ENCODE measurements at places on chromosomes 3 and 15.

DNA sequence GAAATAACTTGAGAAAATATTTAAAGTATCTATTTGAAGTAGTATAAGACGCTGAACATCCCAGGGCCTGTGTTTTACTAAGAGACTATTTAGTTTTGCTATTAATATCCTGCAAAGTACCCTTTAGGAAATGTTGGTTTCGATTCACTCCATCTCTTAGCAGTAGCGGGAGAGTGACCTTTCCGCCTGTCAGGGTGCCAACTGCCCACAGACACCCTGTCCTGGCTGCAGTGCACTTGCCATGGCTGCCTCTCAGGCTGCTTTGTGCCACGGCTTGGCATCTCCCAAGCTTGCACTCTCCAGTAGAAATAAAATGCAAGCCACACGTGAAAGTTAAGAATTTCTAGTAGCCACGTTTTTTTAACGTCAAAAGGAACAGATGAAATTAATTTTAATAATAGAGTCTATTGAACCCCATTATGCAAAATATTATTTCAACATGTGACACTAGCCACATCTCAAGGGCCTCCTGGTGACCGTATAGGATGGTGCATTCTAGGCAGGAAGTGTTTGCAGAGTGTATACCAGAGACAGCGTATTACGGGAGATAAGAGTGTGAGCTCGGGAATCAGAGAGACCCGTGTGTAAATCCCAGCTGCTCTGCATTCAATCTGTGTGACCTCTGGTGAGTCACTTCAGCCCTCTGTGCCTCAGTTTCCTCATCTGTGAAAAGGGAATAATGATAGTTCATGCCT lies 19.8 kb downstream of the ADAMTS9 start:
- DNase-seq = no peak

GRCh38 chr3:17808994-17809393 lies 66.6 kb upstream of the TBC1D5 start:
- peak; percentile 77 for DNase-seq

GRCh38 chr3:143716731-143717130 lies 131.5 kb downstream of the SLC9A9 start:
- no peak for DNase-seq

DNA sequence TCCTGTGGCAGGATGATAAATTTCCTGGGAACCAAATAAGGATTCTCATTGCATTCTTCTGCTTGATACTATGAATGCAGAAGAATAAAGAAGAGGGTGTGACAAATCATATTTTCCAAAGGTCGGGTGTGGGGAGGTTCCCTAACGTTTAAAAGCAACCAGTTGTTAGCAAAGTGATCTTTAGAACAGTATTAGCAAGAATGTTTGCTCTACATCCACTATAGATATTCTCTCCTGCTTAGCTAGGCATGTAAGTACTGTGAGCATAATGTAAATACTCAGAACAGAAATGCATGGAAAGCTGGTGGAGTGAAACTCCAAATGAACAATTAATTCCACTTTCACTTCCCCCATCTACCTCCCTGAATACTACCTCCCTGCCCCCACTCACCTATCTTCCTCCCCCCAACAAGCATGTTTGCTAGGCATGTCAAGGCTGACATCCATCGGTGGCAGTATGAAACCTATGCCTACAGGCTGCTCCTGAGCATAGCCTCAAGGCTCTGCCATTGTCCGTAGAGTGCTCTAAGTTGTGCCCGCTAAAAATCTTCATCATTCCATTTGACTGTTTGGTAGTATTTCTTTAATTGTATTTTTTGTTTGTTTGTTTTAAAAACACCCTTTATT lies 329.7 kb downstream of the TIGIT start:
- peak; percentile 6 for DNase-seq

DNA sequence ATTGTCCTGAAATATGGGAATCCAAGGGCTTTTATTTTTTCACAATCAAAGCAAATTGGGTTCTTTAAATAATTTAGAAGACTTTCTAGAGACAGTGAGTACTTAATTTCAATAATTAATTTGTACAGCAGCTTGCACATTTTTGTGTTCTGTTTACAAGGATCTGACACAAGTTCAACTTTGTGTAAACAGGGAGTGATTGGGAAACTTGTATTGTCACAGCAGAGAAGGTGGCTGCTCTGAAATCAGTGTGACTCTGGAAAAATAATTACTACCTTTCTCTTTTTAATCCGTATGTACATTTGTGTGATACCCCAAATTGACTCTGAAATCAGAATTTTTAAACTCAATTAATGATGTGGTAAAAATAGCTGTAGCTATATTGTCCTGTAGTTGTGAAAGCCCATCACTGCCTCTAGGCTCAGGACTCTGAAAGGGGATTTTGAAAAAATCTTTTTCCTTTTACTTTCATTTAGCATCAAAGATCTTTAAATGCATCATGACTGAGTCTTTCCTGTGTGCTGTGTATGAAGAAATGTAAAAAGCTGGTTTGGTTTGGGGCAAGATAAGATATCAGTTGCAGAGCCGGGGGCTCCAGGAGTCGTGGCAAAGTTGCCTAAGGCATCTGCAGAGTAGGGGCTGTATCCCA lies 45.1 kb downstream of the MFSD1 start:
- DNase-seq = no peak

- peak; percentile 64 for DNase-seq
Observed at GRCh38 chr3:127970966-127971592, 56.0 kb downstream of the KBTBD12 start.

GRCh38 chr15:36887214-36887961 lies 213.0 kb downstream of the MEIS2 start:
- no peak for DNase-seq

GRCh38 chr15:55257012-55257670 lies 32.5 kb downstream of the RAB27A start:
- no peak for DNase-seq

- peak; percentile 75 for DNase-seq
Observed at GRCh38 chr3:100106531-100107141, 7.7 kb downstream of the FILIP1L start.

- DNase-seq = peak; percentile 90
Observed at GRCh38 chr3:11582191-11582968, 61.3 kb downstream of the VGLL4 start.

DNA sequence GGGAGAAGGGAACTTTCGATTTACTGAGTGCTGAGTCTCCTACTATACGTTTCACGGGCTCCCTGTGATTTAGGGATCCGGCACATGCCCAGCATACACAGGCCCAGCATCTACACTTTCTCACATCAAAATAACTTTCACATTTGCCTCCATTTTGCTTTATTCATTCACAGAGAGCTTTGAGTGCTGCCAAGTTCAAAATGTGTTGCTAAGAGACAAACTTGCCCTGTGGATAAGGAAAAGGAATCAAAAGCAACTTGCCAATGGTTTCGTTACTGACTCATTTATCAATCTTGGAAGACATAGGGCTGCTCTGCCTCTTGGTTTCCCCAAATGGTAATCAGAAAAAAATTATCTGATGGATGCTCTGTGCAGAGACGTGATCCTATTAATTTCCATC lies 86.3 kb upstream of the LRRN1 start:
- DNase-seq = no peak

GRCh38 chr3:30604093-30604492 lies 2.3 kb upstream of the TGFBR2 start:
- DNase-seq = no peak

GRCh38 chr15:44782516-44782915 lies 46.2 kb downstream of the TRIM69 start:
- DNase-seq = peak; percentile 8

DNA sequence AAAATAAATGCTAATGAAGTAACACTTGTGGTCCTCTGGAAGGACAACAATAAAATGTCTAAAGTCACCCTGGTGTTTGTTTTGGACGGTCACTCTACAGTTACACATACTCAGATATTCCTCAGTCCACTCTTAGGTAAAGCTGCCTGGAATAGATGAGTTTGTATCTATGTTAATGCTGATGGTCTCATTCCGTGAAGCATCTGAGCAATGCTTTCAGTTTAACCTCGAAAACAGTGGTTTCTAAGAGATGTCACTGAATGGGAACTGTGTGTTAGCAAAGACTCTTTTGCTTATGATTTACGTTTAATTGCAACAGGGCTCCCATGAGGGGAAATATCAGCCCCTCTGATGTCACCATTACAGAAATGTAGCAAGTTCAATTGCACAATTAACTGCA lies 49.1 kb downstream of the FBN1 start:
- no peak for DNase-seq

- DNase-seq = no peak
Observed at GRCh38 chr15:87761736-87762509, 494.6 kb downstream of the NTRK3 start.

- no peak for DNase-seq
Observed at GRCh38 chr3:16534640-16535262, 21.3 kb upstream of the RFTN1 start.

DNA sequence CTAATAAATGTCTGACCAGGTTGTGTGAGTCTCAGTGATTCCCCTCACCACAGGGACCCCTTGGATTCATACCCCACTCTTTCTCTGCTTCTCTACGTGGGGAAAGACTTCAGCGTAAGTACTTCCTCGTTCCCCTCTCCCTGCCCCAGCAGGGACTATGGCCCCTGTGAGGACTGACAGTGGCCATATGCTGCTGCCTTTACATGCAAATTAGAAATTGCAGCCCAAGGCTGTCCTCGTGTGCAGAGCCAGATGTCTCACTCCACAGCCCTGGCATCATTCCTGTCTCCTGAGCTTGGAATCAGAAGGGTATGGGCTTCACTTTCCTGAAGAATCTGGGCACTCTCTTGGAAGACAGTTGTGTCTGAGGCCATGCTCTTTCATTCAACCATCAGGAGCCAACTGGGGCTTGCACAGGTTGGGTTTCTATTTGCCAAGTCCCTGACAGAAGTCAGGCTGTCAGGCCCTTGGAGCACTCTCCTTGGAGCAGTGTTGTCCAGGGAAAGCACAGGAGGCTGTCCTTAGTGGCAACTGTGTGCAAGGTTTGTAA lies 30.5 kb upstream of the IQCF2 start:
- DNase-seq = no peak

GRCh38 chr3:48068886-48069285 lies 52.7 kb upstream of the MAP4 start:
- DNase-seq = no peak

GRCh38 chr3:5504135-5504534 lies 316.6 kb downstream of the EDEM1 start:
- no peak for DNase-seq

DNA sequence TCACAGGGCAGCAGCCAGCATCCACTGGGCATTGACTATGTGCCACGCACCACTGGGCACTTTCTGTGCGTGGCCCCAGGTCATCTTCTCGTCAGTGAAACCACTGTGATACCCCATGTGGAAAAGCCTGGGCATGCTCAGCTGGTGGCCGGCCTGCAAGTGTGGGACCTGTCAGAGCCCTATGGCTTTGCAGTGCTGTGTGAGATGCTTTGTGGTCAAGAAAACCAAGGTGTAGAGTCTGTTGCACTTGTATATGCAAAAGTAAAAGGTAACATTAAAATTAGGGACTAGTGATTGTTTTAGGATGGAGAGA lies 69.5 kb downstream of the PGPEP1L start:
- no peak for DNase-seq

DNA sequence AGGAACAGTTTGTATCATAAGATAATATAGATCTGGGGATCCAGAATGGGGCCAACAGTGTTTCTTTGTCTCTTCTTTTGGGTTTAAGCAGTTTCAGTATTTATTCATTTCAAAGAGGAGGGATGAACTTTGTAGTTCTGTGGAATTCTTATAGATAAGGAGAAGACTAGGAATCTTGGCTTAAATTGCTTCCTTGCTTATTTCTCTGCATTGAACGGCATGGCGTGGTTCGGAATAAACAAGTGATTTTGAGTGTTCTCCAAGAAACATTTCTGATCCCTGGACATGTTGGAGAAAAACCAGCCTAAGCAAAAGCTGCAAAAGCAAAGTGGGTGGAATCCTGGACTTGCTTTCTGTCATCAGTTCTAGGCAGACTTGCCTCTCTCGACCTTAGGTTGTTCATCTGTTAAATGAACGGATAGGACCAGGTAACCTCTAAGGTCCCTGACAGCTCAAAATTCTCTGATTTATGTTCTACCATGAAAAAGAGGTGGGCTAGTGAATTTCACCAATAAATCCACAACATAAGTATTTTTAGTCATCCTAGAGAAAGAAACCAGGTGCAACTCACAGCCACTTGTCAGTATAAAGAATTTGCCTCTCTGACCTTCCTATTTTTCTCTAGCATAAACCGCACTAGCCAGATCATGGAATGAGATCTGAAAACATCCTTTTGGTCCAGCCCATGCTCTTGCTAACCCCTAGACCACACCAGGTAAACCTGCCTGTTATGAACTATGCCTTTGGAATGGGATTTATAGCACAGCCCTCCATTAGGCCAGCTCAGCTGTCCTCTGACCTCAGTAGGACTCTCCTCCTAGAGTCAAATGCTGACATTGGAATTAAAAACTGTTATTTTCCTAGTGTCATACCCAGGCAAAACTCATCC lies 78.8 kb downstream of the CLDN11 start:
- DNase-seq = no peak

GRCh38 chr3:41488501-41488900 lies 289.2 kb downstream of the CTNNB1 start:
- no peak for DNase-seq

GRCh38 chr15:72887376-72887775 lies 103.8 kb upstream of the ADPGK start:
- DNase-seq = no peak

DNA sequence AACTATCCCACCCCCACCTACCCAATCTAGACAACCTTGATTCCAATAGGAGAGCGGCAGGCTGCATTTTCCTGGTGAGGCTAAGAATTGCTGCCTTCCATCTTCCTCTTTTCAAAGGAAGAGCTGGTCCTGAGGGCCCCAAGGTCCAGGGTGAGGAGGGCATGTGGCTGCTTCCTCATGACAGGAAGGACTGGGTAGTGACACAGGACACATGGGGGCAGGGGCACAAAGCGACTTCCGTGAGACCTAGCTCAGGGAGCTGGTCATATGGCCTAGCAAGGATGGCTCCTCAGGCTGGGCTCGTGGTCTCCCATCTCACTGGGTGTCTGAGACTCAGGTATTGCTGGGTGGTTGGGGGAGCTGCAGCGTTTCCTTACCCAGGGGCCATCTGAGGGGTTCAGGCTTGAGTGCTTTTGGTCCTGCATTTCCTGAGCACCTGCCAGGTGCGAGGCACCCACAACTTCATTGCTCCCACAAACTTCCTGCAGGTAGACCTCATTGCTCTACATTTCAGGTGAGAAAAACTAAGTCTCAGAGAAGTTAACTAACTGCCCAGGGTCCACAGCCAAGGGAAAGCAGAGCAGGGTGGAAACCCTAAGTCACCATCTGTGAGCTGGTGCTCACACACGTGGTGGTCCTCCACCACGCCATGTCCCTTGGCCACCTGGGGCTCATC lies 160.0 kb upstream of the TLE3 start:
- DNase-seq = no peak
